ENCODE measurements at places on chromosomes 4 and X.

- no peak for DNase-seq
Measured at GRCh38 chrX:1853447-1853846, 238.6 kb downstream of the ASMT start.

DNA sequence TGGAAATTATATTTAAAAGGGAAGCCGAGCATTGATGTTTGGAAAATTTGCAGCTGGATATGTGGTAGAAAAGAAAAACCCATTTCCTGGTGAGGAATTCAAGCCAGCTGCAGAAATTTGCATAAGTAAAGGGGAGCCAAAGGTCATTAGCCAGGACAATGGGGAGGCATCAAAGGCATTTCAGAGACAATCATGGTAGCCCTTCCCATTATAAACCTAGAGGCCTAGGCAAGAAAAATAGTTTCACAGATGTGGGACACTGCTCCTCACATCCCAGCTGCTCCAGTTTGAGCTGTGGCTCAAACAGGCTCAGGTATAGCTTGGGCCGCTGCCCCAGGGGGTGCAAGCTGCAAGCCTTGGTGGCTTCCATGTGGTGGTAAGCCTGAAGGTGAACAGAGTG is 35.8 kb downstream of the NAP1L3 start:
- no peak for DNase-seq

DNA sequence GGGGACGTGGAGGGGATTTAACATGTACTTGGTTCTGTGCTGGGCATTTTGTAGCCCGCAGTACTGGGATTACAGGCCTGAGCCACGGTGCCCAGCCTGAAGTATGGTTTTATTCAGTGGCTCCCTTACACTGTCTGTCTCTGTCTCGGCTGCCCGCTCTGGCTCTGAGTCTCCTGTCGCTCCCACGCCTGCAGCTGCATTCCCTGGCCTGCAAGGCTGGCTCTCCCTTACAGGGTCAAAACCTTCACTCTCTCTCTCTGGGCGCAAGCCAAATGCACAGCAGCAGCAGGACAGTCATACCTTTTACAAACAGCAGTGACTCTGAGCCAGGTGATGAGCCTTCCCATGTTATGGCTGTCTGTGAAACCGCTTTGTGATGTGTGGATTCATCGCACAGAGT is 72.1 kb downstream of the HTRA3 start:
- DNase-seq: no peak

GRCh38 chr4:14361084-14361483 is 641.2 kb upstream of the CPEB2 start:
- no peak for DNase-seq

GRCh38 chrX:71060127-71060526 is 8.0 kb downstream of the SNX12 start:
- no peak for DNase-seq

- no peak for DNase-seq
Measured at GRCh38 chr4:102441978-102442911, 58.9 kb upstream of the NFKB1 start.

- no peak for DNase-seq
Measured at GRCh38 chrX:129682979-129683378, 28.2 kb upstream of the APLN start.

DNA sequence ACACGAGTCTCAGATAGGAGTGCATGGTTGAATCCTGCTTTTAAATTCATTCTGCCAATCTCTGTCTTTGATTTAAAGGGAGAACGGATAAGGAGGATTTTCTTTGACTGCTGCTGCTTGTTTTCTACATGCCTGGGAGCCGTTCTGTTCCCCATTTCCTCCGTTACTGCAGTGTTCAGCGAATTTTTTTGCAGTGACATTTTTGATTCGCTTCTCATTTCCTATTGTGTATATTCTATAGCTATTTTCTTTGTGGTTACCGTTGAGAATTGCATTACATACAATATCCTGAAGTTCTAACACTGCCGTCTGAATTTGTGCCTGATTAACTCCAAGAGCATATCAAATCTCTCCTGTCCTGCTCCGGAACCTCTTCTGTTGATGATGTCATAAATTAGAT is 14.8 kb upstream of the MAEA start:
- no peak for DNase-seq

DNA sequence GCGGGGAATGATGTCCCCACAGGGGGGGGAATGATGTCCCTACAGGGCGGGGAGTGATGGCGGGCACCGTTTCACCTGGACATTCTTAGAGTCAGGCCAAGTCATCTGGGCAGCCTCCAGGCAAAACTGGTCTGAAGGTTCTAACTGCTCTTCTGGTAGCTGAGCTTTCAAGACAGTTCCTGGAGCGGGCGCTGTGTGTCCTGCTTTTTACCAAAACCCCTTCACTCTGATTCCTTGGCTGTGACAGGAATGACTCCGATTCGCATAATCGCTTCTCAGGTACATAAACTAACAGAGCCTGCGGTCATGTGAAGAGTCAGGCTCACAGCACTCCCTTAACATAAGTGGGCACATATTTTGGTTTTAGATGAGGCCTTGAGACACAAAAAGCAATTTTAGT is 836.0 kb downstream of the TRIML1 start:
- no peak for DNase-seq

DNA sequence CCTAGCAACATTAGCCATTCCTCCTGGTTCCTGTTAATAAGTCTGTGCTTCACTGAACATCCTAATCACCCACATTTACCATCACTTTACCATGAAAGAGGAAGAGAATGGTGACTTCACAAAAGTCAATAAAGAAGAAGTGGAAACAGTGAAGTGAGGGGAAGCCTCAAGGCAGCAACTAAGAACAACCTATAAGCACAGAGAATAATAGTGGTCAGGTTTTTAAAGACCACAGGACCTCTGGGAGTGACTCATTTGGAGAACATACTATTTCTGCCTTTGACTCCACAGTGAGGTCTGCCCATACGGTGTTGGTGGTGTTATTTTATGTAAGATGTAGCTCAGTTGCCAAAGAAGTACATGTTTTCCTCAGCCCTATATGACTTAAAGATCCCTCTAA is 86.0 kb upstream of the TET2 start:
- no peak for DNase-seq

DNA sequence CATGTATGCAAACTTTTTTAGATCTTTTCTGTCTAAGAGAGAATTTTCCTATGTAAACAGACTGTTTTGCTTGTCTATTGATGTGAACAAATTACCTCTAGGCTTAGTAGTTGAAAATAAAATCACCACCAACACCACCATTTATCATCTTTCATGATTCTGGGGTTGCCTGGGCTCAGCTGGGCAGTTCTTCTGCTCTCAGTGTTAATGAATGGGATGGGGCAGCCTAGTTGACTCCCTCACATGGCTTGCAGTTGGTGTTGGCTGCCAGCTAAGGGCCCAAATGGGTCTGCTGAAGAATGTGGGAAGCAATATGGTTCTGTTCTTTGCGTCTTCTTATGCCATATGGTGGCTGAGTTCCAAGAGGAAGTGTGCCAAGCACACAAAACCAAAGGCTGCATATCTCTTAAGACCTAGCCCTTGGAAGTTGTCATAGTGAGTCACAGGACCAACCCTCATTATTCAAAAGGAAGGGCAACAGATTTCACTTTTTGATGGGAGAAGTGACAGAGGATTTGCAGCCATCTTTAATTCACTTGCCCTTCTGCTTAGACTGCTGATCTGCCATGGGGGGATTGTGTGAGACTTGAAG is 17.9 kb downstream of the REELD1 start:
- DNase-seq: no peak

- no peak for DNase-seq
Measured at GRCh38 chrX:148354916-148355315, 145.5 kb upstream of the AFF2 start.

- DNase-seq: no peak
Measured at GRCh38 chr4:84258905-84259830, 239.9 kb downstream of the NKX6-1 start.

GRCh38 chr4:142824368-142824767 is 21.7 kb downstream of the INPP4B start:
- DNase-seq: no peak

- no peak for DNase-seq
Measured at GRCh38 chr4:11441194-11441556, 12.5 kb upstream of the HS3ST1 start.

DNA sequence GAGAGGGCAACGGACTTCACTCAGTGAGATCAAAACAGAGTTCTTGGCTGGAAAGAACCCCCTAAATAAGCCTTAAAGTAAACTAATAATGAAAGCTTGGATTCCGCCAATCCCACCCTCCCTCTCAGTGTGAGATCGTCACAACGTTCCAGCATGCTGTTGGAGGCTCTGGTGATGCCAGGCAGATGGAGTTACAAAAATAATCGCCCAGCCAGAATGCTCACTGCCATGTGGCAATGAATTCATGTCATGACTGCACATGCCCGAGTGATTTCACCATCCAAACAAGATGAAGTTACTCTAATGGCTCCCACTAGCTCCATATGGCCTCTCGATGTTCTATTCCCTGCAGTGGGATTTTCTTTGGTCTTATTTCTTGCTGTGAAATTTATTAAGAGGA is 248.0 kb downstream of the SPATA18 start:
- DNase-seq: no peak

DNA sequence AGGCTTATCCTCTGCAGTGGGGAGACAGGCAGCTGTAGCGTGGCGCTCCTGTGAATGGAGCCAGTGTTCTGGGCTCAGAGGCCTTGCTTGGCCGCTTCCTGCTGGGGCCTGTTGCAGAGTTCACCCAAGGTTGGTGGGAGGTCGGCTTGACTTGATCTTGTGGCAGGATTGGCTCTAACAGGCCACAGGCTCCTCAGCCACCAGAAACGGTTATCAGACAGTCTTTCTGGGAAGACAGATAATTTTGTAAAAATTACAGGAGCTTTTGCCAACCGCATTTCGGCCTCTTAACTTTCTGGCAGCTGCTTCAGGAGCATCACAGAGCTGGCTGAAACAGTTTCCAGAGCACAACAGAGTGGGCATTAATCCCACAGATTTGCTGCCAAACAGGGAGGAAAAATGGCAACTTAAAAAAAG is 66.4 kb downstream of the DIPK2B start:
- no peak for DNase-seq

GRCh38 chr4:478373-478772 is 20.6 kb downstream of the ZNF721 start:
- DNase-seq: no peak

GRCh38 chr4:144645631-144646522 is at the start of gene HHIP:
Gene HHIP (plus strand): TSS chr4:144646156. CDS start chr4:144646676, 520 bp downstream.
- DNase-seq: no peak
